Stimulated activated CD4-positive, alpha-beta T cell treated with anti-CD3 and anti-CD28 coated beads, Interleukin-12 subunit alpha, Interleukin-12 subunit beta, amount 100 ng/mL, for 48 hours (primary cell): ENCODE measurements at places on chromosomes 13 and 19.
A peak's percentile ranks its signal among the peaks of the same experiment; 100 is the strongest.

GRCh38 chr13:97307882-97308624 lies 85.9 kb downstream of the MBNL2 start:
- DNase-seq = no peak

GRCh38 chr13:113220877-113221276 lies 11.5 kb downstream of the CUL4A start:
- no peak for DNase-seq

GRCh38 chr13:63696055-63696454 lies 2280.4 kb upstream of the PCDH20 start:
- no peak for DNase-seq

DNA sequence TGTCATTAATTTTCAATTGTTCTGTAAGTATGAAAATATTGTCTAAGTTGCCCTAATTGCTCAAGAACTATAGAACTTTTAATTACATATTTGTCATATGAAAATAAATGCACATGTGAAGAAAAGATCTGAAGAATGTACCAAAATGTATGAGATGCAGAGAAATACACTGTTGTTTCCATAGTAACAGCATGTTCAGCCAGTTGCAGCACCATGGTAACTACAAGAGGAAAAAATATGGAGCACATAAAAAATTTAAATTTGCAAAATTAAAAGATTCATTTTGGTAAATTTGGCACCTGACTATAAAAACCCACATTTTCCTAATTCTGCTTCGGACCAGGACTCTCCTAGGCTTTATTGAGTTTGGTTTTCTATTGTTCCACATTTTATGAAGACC lies 1170.0 kb upstream of the MIR17HG start:
- DNase-seq = no peak

DNA sequence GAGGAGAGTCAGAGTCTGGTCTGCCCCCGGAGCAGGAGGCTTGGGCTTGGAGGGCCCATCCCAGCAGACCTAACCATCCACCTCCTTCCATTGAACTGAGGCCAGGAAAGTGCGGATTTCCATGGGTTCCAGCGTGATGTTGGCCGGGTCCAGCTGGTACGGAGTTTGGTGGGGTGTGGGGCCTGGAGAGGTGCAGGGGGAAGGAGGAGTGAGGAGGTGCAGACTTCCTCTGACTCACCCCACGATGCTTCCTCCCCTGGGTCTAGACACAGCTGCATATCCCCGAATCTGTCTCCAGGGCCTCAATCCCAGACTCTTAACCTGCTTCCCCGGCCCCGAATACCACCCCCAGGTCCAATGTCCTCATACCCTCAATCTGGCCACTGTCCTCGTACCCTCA lies 20.0 kb downstream of the MAN2B1 start:
- DNase-seq = no peak

DNA sequence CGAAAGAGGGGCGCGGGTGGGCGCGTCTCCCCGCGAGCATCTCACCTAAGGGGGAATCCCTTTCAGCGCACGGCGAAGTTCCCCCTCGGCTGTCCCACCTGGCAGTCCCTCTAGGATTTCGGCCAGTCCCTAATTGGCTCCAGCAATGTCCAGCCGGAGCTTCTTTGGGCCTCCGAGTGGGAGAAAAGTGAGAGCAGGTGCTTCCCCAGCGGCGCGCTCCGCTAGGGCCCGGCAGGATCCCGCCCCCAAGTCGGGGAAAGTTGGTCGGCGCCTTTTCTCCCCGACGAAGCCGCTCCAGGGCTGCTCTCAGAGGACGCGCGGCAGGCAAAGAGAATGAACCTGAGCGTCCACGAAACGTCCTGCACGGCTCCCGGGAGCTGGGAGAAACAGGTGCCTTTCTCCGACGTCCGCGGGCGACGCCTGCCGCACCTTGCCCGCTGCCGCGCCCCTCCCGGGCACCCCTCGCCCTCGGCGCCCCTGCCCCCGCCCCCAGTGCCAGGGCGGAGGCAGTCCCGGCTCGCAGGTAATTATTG lies 366 bp upstream of the KL start:
- no peak for DNase-seq

- no peak for DNase-seq
Observed at GRCh38 chr13:60655256-60655655, 258.2 kb downstream of the TDRD3 start.

GRCh38 chr19:38878575-38879399 lies 712 bp upstream of the RINL start:
- no peak for DNase-seq

DNA sequence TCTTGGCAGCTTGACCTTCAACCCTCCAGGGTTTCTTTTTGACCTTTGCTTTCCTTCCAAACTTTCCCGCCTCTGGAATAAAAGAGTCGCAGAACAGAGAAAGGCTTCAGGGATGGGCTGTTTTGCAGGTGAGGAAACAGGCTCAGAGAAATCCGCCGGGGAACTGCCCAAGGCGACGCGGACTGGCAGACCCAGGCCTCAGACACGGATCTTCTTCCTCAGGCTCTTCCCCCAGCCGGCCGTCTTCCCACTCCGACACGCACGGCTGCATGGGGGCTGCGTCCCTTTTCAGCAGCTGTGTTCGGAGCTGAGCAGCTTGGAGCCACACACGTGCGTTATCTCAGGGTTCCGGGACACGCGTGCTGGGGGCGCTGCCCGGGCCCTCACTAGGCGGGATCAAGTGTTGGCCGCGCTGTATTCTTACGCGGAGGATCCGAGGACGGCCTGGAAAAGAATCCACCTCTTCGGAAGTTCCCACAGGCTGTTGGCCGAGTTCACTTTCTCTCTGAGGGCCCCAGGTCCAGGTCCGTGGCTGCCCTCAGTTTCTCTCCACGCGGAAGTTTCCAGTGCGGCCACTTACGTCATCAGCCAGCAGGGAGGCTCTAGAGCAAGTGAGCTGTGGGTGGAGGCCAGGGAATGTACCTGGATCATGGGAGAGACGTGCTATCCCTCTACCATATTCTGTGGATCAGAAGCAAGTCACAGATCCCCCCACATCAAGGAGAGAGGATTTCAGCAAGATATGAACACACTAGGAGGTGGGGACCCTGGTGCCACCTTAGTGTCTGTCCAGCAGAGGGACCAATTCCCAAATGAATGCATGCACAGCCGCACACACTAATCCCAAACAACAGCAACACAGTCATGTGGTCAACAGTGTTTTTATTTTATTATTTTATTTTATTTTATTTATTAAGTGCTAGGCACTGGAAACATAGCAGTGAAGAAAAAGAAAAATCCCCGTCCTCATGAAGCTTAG lies 100.4 kb downstream of the ING1 start:
- DNase-seq = no peak

DNA sequence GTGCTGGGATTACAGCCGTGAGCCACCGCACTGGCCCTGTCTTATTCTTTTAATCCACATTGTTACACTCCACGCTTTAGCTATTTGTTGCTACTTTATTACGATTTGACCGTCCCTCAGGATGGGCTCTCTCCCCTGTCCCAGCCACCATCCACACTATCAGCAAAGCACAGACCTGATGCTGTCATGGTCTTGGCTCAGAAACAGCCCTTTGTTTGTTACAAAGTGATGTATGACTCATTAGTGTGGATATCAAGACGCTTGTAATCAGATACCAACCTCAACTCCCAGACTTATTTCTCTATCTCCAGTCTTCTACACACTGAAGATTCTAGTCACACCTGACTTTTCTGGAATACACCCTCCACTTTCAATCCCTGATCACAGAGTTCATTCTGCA lies 84.6 kb upstream of the FREM2 start:
- DNase-seq = no peak

DNA sequence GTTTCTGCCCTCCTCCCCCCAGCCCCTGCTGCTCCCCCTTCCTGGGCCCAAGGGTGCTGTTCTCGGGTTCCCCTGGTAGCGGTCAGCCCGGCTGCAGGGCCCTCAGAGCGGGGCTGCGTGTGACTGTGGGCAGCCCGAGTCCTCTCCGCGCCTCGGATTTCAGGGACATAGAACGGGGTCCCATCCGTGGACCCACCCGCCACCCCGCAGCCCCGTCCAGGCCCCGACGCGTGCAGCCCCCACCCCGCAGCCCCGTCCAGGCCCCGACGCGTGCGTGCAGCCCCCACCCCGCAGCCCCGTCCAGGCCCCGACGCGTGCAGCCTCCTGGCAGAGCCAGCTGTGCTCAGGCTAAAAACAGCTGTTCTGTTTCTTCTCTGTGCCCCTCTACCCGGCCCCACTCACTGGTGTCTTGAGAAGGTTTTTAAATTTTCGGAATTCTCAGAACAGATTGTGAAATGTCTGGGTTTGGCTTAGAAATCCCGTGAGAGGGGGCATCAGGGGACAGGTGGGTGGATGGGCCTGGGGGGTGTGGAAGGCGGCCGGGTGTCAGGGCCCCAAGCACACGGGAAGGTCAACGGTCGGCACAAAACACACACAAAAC lies 5.5 kb upstream of the PRTN3 start:
- no peak for DNase-seq

DNA sequence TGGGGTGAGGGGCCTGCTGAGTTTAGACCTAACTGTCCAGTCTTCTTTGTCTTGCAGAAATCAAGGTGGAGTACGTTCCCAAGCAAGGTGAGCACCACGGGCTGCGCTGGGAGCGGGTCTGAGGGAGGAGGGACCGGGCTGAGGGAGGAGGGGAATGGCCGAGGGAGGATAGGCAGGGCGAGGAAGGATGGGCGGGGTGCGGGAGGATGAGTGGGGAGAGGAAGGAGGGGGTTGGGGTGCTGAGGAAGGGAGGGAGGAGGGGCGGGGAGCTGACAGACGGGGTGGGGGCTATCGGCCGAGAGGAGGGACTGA lies 18.5 kb downstream of the MYBPC2 start:
- no peak for DNase-seq

DNA sequence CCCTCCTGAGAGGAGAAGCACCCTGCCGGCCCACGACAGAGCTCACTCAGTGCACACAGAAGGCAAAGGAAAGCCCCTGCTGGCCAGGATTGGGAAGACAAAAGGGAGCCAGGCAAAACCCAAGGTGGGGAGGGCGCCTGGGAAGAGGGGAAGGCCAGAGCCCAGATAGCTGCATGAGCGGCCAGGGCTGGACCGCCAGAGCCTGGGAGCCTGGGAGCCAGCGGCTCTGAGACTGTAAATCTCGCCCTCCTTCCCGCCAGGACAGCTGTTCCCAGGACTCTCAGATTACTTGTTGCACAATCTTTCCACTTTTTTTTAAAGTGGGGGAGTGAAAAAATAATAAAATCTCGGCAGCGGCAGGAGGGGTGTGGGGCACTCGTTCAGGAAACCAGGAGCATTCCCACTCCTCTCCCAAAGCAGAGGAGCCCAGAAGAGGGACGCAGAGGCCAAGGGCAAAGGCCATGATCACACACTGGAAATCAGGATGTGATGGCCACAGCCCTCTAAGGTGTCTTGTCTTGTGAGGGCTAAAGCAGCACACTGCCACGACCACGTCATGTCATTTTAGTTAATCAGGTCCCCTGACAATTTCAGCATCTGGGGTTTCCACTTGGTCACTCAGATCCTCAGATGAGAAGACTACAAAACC lies 19.6 kb upstream of the EPHX3 start:
- no peak for DNase-seq

DNA sequence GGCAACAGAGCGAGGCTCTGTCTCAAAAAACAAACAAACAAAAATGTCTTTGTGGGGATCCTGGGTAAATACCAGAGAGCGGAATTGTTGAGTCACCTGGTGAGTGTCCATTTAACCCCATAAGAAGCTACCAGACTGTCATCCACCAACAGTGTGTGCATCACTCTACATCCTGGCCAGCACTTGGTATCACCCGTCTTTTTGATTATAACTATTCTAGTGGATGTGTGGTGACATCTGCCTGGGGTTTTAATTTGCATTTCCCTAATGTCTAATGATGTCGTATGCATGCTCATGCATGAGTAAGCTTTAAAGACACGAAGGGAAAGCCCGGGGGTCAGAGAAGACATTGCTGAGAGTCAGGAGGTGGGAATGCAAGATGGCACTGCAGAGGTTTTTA lies 126.7 kb upstream of the MRI1 start:
- DNase-seq = no peak

DNA sequence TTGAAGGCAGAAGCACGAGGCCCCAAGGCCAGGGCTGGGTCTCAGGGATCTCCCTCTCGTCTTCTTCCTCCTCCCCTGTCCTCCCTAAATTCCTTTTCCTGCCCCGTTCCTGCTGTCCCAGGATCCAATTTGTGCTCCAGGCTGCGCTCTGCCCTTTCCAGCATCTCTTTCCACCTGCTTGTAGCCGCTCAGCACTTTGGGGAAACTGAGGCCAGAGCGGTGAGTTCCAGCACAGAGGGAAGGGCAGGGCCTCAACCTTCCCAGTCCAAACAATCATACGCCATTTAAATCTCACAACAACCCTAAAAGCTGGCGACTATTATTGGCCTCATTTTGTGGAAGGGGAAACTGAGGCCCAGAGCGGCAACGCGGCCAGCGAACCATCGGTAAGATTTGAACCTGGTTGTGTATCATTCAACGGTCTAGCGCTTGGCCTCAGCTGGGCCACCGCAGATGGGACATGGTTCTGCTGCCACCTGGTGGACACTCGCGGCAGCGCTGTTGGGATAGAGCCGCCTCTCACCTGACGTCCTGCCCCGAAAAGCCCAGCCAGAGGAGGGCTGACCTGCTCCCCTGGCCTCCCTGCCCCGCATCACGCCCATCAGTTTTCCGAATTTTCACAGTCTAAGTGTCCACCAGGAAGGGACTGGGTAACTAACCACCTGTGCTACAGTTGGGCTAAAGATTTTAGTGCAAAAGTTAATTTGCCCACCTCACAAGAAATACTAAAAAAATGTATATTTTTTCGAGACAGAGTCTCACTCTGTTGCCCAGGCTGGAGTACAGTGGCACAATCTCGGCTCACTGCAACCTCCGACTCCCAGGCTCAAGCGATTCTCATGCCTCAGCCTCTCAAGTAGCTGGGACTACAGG lies 4.2 kb upstream of the RPL18A start:
- peak; percentile 86 for DNase-seq

DNA sequence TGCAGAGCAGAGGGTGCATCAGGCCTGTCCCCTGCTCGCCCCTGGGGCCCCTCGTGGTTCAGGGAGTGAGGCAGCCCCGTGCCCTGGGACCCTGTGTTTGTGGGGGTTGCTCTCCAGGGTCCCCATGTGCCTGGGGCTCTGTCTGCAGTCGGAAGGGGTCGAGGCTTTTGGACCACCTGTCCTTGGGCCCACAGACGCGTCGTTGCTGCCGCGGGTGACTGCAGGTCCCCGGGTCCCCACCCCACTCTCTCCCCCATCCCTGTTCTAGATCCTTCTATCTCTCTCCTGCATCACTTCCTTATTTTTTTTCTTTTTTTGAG lies 1.9 kb downstream of the PCSK4 start:
- DNase-seq = no peak

DNA sequence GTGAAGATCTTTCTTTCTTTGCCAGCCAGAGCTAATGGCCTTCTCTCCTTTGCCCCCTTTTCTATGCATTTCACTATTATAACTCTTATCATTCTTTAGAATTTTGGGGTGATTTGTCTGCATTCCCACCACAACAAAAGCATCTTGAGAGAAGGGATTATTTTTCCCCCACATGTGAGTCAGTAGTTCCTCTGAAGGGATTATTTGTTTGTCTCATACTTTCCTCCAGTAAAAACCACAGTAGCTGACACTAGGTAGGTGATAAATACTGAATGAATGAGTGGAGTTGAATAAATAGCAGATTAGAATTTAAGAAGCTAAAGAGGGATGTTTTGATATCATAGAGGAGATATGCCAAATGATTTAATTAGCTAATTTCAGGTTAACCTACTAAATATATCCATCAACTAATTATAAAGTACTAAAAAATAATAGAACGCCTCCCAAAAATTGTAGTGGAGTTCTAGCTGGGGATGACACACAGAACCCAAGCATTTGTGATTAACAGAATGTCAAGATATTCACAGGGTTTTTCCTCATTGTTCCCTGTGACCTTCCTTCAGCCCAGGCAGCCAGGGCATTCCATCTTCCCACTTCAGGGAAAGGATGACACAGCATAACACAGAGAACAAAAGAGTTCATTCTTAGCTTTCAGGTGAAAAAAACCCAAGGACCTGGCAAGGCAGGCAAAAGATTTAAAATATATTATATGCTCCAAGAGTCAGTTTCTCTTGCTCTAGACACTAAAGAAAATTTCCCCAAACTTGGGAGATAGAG lies 3.5 kb upstream of the TBC1D4 start:
- DNase-seq = no peak
